ENCODE measurements at places on chromosomes 12 and 14.

DNA sequence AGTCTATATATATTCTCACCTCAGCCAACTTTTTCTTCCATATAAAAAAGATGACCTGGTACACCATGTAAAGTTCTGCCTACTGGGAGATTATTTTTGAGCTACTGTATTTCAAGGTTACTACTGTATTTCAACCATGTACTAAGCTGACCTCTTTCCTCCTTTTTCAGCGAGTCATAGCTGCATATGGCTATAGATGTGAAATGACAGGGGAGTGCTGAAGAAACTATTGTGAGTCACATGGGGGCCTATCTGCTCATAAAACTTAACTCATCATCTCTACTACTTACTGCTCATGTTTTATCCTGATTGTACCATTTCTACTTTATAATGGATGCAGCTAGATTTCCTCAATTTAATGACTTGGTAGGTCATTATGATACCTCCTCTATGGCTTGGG lies 571.4 kb upstream of the ATP2B1 start:
- DNase-seq: no peak

DNA sequence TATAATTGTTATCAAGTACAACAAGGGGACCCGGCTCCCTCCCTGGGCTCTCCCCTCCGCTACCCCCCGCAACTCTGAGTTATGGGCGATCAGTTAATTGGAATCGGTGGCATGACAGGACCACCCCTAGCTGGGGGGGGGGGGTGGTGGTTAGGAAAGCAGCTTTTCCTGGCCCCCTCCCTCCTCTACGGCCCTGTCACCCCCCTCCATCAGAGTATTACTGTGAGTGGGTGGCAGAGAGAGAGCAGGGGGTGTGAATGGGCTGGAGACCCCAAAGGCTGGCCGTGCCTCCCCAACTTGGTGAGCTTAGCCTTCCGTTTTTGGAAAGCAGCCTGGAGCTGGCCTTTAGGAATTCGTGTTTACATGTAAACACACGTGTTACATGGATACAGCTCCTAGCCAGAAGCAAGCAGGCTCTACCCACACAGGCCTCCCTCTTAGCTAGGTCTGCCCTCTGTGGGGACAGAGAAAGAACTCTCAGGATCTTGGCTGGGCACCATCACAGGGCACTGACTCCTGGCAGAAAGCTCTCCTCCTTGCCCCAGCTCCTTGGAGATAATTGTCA lies 1.1 kb upstream of the HOXC4 start:
- no peak for DNase-seq

DNA sequence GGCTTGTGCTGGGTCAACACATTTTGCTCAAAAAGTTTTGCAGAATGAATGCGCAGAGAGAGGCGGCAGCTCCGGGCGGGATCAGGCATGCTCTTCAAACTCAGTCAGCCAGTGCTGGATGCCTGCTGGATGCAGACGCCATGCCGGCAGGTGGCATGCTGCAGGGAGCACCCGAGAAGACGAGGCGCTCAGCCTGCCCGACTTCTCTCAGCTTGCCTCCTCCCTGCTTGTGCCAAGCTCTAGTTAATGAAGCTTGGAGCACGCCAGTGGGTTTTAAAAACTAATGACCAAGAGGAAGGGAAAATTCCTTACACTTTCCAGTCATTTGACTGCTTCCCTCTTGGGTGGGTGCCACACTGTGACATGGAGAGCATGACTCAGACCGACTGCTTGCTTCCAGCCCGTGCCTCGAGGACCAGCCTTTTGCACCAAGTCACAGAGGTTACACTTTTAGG lies 39.8 kb downstream of the SLC24A4 start:
- DNase-seq: no peak

GRCh38 chr14:41072776-41073175 lies 533.9 kb upstream of the LRFN5 start:
- DNase-seq: no peak

- DNase-seq: no peak
Observed at GRCh38 chr14:48792376-48793024, 793.7 kb downstream of the RPS29 start.

DNA sequence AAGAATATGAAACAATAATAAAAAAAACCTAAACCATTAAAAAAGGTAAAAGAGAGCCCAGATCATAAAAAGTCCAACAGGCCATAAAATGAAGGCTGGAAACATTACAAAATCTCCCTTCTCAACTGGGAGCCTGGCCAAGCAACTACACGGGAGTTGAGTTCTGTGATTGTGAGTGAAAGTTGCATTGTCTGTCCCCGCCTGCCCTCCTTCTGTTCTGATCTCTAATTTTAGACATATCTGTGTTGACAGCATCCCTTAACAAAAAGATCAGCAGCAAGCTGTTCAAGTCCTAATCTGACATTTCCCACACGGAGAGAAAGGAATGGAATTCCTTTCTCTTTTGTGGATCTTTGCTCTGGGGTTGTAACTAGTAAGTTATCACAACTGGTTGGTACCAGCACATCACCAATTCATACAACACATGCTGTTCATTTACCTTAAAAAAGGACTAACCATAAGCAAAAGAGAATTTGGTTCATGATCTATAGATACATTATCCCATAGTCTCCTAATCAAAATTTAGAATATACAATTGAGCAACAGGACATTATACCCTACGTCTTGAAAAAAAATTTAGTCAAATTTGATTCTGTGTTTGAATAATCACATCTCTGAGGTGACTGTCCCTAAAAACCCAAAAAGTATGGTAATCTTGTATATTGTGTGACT lies 205.1 kb upstream of the GZMB start:
- no peak for DNase-seq

- no peak for DNase-seq
Observed at GRCh38 chr12:12883369-12884001, 7.9 kb upstream of the GPRC5A start.

DNA sequence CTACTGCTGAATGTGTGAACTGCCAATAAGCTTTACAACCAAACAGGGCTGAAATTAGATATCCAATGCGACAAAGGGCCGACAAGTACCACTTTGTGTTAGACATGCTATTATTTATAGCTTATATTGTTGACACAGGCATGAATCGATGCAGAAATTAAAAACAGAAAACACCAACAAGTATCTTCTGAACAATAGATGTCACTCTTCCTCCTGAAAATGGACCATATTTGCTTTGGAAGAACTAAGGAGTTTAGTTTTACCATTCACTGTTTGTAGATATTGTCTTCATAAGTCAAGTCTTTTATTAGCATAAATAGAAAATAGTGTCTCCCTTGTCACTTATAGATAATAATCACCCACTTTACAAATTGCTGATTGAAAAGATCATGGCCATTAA lies 86.5 kb downstream of the LRIG3 start:
- no peak for DNase-seq

GRCh38 chr12:93883436-93884154 lies 206.4 kb downstream of the CRADD start:
- no peak for DNase-seq

DNA sequence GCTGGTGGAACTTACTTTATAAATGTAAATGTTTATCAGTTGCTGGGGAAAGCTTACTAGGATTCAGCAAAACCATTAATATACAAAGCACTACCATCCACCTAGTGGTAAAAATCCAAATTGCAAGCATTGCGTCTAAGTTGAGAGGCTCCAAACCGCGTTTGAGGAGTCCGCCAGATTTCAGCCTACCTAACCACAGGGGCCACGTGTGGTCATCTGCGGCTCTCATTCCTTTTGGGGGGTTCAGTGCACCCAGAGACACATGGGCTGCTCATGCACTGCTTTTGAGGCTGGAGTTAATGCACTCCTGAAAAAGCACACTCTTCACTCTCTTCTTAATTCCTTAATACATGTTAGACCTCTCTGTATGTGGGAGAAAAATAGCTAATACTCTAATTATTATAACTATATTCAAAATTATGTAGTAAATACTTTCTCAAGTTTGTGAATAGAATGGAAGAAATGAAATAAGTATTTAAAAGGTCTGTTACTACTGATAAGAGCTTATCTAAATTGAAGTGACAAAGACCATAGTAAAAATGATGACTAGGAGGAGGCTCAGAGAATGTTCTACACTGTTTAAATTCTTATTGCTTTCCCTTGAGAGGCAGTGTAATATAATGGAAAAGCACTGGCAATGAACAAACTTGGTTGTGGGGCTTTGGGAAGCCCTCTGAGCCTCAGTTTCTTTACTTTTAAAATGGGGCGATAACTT lies 41.4 kb upstream of the MANSC4 start:
- DNase-seq: no peak

GRCh38 chr12:30026621-30027234 lies 243.0 kb upstream of the TMTC1 start:
- no peak for DNase-seq

- no peak for DNase-seq
Observed at GRCh38 chr12:78725951-78726580, 138.5 kb upstream of the SYT1 start.

DNA sequence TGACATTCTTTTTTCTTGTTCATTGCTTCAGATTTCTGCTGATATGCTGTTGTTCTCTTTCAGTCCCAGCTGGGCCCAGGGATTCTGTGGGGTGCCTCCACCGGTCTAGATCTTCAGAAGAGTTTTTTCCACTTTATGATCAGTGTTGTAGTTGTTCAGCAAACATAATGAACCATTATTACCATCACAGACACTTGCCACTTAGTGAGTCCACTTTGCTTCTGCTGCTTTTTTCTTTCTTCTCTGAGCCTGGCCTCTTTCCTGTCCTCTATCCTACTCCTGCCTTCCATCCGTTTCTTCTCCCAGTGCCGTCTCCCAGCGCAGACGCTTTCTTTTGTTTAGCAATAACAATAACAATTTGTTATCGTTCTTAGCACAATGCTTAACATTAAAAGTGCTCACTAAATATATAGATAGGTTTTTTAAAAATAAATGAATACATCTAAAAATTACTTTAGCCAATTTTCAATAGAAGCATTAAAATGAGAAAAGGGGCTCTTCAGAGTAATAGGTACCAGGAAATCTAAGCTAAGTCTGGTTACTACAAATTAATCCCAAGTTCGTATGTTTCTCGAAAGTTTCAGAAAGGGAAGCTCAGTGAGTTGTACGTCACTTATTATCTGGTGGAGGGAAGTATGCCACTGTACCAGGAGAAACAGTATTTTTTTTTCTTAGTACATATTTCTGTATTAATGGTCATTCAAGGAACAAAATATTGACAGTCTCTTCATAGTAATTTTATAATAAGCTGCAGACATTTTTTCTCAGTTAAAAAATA lies 98.2 kb downstream of the SRGAP1 start:
- no peak for DNase-seq

DNA sequence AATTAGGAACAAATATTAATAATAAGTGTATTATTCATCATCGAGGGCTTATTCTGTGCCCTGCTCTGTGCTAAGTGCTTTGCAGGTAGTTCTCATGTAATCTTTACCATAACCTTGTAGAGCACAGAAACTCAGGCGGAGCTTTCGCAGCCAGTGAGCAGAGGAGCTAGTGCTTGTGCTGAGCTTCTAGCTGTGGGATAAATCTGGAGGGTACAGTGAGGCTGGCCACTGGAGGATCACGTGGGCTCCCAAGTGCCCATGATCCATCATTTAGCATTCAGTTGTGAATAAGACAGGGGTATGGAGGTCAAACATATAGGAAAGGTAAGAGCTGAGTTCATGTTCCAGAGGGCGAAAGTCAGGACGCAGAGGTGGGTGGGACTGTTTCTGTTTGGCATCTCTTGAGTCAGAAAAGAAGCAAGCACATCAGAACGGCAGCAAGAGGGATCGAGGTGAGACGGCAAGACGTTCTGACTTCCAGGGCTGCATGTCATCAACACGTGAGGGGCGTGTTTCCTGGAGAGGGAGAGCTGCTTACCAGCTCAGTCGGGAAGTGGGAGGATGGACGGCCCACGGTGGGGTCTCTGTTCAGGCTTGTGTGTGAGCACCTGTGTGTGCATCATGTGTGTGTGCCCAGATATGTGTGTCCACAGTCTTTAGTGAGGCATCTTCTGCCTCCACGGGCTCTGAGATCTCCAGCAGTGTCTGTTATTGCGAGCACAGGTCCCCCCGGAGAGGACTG lies 16.8 kb upstream of the KRT80 start:
- DNase-seq: no peak

DNA sequence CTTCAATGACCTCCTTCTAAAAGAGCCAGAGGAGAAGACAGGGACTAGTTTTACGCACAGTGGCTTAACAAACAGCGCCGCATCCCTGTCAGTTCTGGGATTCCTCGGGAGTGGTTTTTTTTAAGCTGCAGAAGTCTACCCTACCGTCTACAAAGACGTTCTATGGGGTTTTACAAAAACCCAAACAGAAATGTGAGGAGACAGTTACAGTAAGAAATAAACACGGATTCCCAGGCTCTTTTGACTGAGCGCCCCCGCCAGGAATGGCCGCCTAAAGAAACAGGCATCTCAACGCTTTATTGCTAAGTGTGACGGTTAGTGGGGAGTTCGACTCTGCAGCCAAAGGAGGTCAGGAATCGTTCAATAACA lies 484 bp downstream of the ALKBH1 start:
- DNase-seq: no peak

DNA sequence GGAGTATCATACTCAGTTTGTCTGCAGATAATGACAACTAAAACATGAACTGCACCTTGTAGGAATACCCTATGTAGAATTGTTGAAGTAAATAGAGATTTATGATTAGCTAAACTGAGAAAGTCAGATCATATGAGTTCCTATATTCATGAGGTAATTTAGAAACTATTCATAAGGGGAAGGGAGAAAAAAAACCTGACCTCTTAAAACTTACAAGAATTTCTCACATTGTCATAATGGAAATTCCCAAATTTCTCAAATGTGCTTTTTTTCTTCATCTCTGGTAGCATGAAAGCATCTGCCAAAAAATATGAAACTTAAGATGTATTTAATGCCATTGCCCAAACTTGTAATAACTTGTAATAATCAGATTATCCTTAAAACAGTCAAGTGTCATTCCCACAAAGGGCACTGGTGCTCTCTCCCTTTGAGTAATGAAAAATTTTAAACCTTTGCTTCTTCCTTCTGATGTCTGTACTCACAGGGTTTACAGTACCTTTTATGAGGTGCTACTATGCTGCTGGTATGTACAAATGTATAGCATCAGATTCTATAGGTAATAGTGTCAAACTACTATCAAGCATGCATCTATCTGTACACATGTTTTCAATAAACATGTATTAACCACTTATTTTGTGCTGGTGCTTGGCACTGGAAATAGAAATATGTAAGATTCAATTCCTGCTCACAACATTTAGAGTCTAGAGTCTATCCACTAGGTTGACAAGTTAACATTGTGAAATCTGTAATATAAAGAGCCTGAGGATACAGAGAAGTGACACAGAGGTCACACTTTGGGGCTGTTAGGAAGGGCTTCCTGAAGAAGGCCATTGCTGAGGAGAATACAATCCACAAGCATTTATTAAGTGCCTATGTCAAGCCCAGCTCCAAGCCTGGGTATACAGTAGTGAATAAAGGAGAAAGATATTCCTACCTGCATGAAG lies 17.4 kb upstream of the DRAM1 start:
- no peak for DNase-seq

DNA sequence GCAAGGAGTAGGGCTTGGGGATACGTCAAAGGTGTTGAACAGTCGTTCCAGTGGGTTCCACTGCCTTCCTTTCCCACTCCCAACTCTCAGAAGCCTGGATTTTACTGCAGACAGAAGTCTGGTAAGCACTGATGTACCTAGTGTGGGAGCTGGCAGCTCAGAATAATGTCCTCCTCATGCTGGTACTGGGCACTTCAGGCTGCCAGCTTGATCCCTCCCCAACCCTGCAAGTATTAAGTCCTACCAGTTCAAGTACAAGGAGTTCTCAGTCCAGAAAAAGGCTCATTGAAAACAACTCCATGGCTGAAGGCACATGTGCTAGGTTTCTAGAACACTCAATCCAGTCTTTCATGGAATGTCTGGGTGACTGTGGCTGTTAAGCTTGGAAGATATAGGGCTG lies 304.3 kb downstream of the NUAK1 start:
- no peak for DNase-seq

- DNase-seq: no peak
Observed at GRCh38 chr14:45136399-45136798, 669 bp downstream of the FANCM start.

- no peak for DNase-seq
Observed at GRCh38 chr12:112140728-112141127, 15.4 kb downstream of the TRAFD1 start.
